ENCODE measurements at places on chromosomes 6 and 20. TPM values are rescaled to one million over a fixed set of nuclear protein-coding genes. Genes with fewer than 3 reads are reported as not detected.

Gene KLHDC3
- total RNA-seq = 75.9 TPM

Gene TOMM34
- total RNA-seq = 33.2 TPM

Gene TMC2
- total RNA-seq = under 0.01 TPM

Gene C6orf58
- not detected for total RNA-seq

Gene MOG
- not detected for total RNA-seq

Measured in subcutaneous preadipocyte (primary cell).